Neural crest cell (in vitro differentiated cells): ENCODE measurements at places on chromosomes 16 and 17. TPM values are rescaled to one million over a fixed set of nuclear protein-coding genes. Genes with fewer than 3 reads are reported as not detected.

GRCh38 chr16:88069397-88070168 lies 118.3 kb downstream of the BANP start:
- DNase-seq = no peak
- H3K36me3 ChIP-seq = peaks cover 3% of the 10 kb centered on the region
- H3K4me1 ChIP-seq = no peaks in the 10 kb centered on the region
- H3K27ac ChIP-seq = no peak overlapping the region

DNA sequence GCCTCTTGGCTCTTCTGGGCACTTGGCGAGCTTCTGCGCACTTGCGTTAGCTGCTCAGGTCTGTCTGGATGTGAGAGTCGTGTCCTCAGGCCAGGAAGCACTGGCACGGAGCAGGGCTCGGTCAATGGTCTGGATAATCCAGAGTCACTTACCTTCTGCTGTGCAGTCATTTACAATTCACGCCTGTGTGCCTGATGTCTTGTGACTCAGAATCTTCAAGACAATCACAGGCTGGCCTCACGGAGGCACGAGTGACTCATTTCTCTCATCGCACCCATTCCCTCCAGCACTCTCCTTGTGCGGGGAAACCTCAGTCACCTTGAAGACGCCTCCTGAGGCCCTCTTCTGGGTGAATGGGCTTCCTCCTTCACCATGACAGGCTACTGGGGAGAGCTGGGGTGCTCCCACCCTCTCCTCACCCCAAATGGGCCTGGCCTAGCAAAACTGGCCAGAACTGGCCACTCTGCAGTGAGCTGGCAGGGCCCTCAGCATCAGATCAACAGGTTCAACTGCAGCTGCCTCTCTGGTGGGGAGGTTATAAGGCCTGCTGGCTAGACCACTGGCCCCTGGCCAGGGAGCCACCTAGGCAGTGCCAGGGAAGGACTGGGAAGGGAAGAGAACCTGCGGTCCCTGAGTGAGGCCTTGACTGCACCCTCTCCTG lies 1.9 kb upstream of the CAPN15 start:
- H3K36me3 ChIP-seq = peaks cover 3% of the 10 kb centered on the region
- DNase-seq = no peak
- peaks cover 26% of the 10 kb centered on the region for H3K4me1 ChIP-seq
- H3K27me3 ChIP-seq = peaks cover 4% of the 10 kb centered on the region
- H3K27ac ChIP-seq = no peak overlapping the region

DNA sequence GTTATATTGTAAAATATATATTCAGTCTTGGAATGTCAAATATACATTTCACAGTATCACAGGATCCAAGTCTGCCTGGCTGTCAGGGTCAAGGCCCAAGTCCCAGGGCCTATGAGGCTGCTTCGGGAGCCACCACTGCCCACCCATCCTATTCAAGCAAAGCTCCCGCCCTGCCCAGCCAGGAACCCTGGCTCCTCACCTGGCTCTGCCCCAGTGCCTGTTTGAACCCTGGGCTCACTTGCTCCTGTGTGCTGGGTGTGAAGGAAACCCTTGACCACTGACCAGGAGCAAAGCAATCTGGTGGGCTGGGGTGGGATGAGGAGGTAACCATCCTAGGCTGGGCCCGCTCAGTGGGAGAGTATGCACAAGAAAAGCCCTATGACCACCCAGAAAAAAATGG lies 27.0 kb downstream of the ITGAE start:
- peaks cover 12% of the 10 kb centered on the region for H3K4me1 ChIP-seq
- H3K4me3 ChIP-seq = no peak overlapping the region
- H3K27me3 ChIP-seq = no peaks in the 10 kb centered on the region
- no peaks in the 10 kb centered on the region for H3K36me3 ChIP-seq
- DNase-seq = no peak

DNA sequence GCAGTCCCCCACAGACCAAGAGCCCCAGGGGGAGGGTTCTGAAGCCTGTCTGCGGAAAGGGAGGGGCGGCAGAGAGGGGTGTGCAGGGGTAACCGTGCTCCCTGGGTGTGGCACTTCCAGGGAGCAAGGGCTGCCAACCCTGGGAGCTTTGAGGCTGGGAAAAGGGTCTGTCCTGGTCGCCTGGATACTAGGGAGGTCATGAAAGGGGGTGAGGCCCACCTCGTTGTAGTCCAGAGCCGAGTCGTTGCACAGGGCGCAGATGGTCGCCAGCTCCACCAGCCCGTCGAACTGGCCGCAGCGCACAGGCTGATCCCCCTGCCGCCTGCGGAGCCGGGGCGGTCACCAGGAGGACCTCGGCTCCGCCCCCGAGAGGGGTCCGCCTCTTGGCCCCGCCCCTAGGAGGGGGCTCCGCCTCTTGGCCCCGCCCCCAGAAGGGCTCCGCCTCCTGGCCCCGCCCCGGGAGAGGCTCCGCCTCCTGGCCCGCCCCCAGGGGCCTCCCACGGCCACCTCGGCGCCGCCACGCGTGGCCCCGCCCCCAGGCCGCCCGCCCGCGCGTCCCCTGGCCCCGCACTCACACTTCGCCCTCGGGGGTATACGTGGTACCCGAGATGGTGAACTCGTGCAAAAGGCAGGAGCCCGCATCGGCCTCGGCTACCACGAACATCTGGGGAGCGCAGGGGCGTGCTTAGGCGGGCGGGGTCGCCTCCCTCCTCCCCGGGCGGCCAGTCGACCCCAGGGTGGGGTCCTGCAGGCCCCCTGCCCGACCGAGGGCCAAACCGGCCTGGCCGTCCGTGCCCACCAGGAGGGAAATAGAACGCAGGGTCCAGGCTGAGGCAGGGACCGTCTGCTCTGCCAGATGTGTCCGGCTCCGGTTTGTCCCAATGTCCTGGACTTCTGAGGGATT lies 19.5 kb downstream of the ATP2A3 start:
- H3K36me3 ChIP-seq = no peaks in the 10 kb centered on the region
- peaks cover 4% of the 10 kb centered on the region for H3K27me3 ChIP-seq
- DNase-seq = peak; percentile 81
- no peak overlapping the region for H3K4me3 ChIP-seq

GRCh38 chr17:40556884-40557414 lies 8.3 kb downstream of the CCR7 start:
- no peak for DNase-seq
- no peak overlapping the region for H3K4me3 ChIP-seq
- H3K27me3 ChIP-seq = peaks cover 8% of the 10 kb centered on the region
- no peaks in the 10 kb centered on the region for H3K36me3 ChIP-seq
- no peak overlapping the region for H3K27ac ChIP-seq
- H3K4me1 ChIP-seq = peaks cover 42% of the 10 kb centered on the region

GRCh38 chr17:69506489-69506888 lies 92.0 kb downstream of the MAP2K6 start:
- DNase-seq = no peak
- H3K27ac ChIP-seq = no peak overlapping the region
- H3K36me3 ChIP-seq = peaks cover 18% of the 10 kb centered on the region

DNA sequence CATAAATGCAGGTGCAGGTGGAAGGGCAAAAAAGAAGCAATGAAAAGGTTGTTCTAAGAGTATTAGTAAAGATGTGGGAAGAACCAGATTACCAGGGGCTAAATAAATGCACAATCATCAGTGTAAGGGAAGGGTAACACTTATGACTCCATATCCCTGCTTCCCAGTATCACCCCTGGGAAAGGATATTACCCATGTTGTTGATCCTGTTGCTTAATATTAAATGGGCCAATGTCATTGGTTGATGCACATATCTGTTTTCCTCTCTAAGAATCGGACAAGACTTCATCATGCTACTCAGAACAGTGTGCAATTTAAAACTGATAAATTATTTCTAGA lies 34.7 kb upstream of the ABCA6 start:
- H3K4me3 ChIP-seq = no peak overlapping the region
- DNase-seq = no peak
- H3K4me1 ChIP-seq = no peaks in the 10 kb centered on the region
- H3K27ac ChIP-seq = no peak overlapping the region

DNA sequence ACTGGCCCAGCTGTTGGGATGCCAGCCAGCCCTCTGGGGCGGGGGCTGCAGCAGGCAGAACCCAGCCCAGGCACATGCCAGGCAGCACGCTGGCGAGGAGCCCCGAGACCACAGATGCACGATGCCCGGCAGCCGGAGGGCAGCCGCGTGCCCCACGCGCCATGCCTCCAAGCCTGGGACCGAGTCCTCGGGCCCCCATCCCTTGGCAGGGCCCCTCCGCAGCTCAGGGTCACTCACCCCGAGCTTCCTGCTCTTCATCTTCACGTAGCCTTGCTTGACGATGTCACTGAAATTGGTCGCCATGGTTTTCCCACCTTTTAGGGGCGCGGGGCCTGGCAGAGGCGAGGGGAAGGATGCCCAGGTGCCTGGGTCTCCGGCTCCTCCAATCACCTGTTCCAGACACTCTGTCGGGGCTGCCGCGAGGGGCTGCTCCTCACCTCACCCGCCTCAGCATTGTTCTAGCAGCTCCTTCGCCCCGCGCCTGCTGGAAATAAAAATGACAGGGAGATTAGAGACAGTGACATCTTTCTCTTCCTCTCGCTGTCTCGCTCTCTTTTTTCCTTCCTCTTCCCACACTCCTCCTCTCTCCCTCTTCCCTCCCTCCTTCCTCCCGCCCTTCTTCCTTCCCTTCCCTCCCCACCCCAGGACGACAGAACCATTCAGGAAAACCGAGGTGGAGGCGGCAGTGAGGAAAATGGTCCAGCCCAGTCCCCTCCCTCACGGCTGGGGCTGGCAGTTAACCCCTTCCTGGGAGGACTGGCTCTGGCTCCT lies 6.9 kb downstream of the DOK4 start:
- peaks cover 2% of the 10 kb centered on the region for H3K27me3 ChIP-seq
- H3K4me3 ChIP-seq = peak overlapping the region; percentile 92
- peak overlapping the region; percentile 29 for H3K27ac ChIP-seq
- H3K36me3 ChIP-seq = no peaks in the 10 kb centered on the region

DNA sequence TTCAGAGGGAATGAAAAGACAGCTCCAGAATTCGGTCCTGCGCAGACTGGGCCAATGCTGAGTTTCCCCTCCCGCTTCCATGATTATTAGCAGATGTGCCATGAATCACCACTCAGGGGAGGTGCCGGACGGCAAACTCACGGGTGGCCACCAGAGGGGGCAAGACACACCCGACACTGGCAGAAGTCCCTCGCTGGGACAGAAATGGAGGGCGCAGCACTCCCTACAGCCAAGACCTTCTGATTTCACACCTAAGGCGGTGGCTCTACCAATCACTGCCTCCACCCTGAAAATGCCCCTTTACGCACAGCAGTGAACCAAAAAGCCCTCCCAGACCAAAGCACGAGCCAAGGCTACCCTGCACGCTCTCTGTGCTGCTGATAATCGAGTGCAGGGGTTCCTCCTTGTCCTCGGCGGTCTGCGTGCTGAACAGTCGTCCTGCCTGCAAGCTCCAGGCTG lies 26.8 kb downstream of the TRAP1 start:
- H3K27me3 ChIP-seq = no peaks in the 10 kb centered on the region
- H3K4me3 ChIP-seq = no peak overlapping the region
- peaks cover 10% of the 10 kb centered on the region for H3K36me3 ChIP-seq
- peaks cover 8% of the 10 kb centered on the region for H3K4me1 ChIP-seq
- DNase-seq = peak; percentile 87
- H3K27ac ChIP-seq = peak overlapping the region; percentile 73

The SECTM1 gene
- not detected in 2 replicates for total RNA-seq

GRCh38 chr17:38742411-38743308 lies 5.5 kb downstream of the PCGF2 start:
- no peak for DNase-seq
- H3K27me3 ChIP-seq = no peaks in the 10 kb centered on the region
- H3K36me3 ChIP-seq = peaks cover 7% of the 10 kb centered on the region
- H3K4me1 ChIP-seq = peaks cover 55% of the 10 kb centered on the region
- H3K27ac ChIP-seq = peak overlapping the region; percentile 90
- H3K4me3 ChIP-seq = peak overlapping the region; percentile 76

GRCh38 chr17:8488901-8489300 lies 53.2 kb downstream of the NDEL1 start:
- H3K27me3 ChIP-seq = no peaks in the 10 kb centered on the region
- peak overlapping the region; percentile 88 for H3K27ac ChIP-seq
- peaks cover 49% of the 10 kb centered on the region for H3K36me3 ChIP-seq
- no peak overlapping the region for H3K4me3 ChIP-seq

DNA sequence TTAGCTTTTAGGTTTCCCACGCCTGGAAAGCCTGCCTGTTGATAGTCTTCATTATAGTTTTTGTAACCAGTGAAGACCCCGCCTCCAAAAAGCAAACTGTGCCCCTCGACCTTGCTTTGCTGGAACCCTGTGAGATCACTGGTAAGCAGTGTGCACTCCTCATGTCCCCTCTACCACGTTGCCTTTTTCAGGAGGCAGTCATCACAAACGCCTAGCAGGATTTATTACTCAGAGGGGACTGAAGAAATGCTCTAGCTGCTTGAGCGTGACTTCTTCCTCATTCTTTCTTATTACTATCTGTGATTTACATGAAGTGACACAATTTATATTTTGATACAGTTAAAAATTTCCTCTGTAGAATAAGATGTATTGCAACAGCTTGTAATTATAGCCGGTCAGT lies 6.5 kb upstream of the KRTAP3-1 start:
- H3K27ac ChIP-seq = no peak overlapping the region
- H3K27me3 ChIP-seq = no peaks in the 10 kb centered on the region
- H3K36me3 ChIP-seq = no peaks in the 10 kb centered on the region

DNA sequence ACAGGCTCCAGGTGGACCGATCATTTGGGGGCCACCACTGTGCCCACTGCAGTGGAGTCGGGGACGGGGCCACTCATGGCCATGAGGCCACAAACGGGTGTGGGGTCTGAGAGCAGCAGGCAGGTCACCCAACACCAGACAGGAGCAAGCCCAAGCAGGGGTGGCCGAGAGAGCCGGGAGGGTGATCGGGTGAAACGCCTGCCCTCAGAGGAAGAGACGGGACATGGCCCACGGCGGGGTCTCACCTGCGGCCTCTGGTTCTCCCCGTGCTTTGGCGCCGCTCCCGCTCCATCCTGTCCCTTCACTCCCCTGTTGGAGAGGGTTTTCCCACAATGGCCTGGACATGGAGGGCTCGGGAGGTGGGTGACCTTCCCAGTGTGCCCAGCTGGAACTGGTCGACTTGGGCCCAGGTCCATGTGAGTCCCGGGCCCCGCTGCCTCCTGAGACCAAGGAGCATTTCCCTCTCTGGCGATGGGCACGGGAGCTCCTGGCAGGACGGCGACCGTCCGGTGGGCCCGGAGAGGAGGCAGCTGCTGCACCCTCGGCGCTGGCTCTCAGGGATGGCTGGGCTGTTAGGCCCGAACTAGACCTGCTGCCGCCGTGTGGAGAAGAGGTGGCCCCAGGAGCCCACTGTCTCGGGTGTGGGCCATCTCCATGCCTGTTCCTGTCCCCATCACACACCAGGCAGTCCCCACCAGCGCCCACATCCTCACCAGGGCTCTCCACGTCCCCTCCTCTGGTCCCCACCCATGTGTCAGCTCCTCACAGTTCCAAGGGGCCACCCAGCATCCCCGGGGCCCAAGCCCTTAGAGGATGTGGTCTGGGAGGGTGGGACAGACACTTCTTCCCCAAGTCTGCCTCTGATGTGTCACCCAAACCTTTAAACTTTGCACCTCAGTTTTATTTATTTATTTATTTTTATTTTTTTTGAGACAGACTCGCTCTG lies 13.4 kb upstream of the BAHCC1 start:
- peaks cover 30% of the 10 kb centered on the region for H3K4me1 ChIP-seq
- H3K36me3 ChIP-seq = peaks cover 5% of the 10 kb centered on the region
- peaks cover 19% of the 10 kb centered on the region for H3K27me3 ChIP-seq
- peak overlapping the region; percentile 39 for H3K4me3 ChIP-seq
